AG10803 (cell line): ENCODE measurements at places on chromosomes 5 and 9.

GRCh38 chr5:179822444-179822990, 1.8 kb downstream of the SQSTM1 start:
- no peak for DNase-seq

DNA sequence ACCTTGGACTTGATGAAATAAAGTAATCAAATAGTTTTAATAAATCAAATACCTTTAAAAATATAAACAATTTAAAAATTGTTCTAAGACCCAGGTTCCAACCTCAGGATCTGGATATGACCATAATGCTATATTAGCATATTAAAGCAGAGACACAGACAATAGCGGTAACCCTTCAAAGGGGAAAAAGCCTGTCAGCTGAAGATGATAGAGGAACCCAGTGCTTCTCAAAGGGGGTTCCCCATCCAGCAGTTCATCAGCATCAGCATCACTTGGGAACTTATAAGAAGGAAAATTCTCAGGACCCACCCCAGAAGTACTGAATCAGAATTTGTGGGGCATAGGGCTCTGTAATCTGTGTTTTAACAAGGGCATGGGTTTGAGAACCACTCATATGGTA, 519.6 kb downstream of the RAB3C start:
- no peak for DNase-seq

DNA sequence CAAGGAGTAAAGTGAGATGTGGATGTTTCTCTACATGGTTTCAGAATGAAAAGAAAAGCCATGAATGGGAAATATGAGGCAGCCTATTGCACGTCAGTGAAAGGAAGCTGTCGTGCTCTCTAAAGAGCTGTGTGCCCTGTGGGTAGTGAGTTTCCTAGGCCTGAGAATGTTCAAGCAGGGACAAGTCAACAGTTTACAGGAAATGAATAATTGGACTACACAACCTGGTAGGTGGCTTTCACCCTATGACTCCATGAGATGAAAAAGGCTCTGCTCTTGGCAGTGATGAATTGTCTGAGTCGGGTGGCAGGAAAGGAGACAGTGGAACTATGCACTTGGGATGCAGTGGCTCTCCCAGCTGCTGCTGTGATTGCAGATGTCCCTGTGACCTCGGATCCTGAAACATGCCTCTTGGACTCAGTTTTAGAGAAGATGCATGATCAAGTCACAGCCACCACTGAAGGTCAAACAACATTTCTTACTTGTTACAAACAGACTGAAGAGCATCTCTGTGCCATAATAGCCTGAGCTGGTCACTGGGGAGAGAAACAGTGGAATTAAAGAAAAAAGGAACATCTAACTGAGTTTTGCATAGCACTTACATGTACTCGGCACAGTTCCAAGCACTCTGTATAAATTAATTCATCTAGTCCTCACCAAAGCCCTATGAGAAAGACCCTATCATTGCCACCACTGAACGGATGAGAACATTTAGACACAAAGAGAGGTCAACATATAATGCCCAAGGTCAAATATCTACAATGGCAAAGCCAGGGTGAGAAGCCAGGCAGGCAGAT, 293.7 kb downstream of the SPOCK1 start:
- no peak for DNase-seq

DNA sequence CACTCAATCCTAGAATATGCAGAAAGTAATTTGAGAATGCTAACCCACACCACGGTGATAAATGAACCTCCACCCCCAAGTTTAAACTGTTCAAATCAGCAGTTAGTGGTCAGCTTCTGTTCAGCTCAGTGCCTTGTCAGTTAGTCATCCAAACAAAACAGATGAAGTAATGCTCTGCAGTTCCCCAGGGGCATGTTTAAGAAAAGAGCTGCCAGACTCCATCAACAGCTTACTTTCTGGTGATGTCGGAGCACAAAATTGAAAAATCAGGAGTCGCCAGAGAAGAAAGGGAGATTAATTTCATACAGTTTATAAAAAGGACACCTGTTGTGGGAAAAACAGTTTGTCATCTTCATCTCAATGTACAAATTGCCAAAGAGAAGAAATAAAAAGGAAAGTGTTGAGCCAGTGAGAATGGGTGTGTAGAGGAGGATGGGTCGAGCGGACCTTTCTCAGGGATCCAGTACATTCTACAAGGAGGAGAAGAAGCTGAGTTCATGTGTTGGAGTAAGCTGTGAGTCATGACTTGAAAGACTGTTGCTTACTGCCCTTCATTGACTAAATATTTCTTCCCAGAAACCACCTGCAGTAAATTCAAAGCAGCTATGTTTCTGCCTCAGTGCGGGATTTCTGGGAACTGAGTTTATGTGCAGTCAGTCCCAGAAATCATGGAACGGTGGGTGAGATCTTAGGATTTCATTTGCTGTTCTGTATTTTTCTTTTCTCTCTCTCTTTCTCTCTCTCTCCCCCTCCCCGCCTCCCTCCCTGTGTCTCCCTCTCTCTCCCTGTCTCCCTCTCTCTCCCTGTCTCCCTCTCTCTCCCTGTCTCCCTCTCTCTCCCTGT, 13.7 kb downstream of the TRIO start:
- peak; percentile 96 for DNase-seq

- no peak for DNase-seq
These were observed 6.8 kb upstream of the DIPK1B start for GRCh38 chr9:136705564-136705963.

DNA sequence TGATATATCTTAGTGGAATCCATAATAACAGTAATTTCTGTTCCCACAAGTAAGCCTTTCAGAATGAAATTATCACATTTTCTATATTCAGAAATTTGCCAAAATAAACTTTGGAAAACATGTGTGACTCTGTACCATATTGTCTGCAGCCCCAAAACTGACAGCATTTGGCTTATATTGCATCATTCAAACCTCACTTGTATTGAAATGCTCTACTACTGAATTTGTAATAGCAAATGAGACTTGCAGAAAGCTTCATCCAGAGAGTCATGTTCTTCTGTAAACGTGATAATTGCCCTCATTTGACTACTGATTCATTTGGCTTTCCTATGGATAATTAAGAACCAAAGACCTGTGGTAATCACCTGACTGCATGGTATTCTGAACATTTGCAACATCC, 1249.5 kb upstream of the CDH18 start:
- DNase-seq = no peak

DNA sequence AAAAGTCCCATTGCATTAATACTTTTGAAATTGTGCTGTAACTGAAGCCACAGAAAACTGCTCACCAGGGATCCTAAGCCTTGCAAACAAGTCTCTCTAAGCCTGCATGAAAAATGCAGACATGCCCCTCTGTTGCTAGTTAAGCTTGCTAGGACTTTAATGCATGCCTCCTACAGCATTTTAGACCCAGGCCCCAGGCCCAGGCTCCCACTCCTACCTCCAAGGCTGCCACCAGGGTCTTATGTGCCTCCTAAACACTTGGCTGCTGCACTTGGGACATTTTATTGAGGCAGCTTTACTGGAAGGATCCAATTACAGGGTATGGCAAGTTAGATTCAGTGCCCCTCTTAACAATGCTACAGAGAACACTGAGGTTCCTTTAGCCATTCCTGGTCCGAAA, 467.3 kb upstream of the CLINT1 start:
- no peak for DNase-seq

GRCh38 chr9:128106181-128106939, 21.2 kb downstream of the PTGES2 start:
- DNase-seq = no peak

- no peak for DNase-seq
These were observed 68.1 kb upstream of the FREM1 start for GRCh38 chr9:14978022-14979000.
